IMR-90 (cell line): ENCODE measurements at places on chromosomes 2 and 18. TPM values are rescaled to one million over a fixed set of nuclear protein-coding genes. Genes with fewer than 3 reads are reported as not detected.

DNA sequence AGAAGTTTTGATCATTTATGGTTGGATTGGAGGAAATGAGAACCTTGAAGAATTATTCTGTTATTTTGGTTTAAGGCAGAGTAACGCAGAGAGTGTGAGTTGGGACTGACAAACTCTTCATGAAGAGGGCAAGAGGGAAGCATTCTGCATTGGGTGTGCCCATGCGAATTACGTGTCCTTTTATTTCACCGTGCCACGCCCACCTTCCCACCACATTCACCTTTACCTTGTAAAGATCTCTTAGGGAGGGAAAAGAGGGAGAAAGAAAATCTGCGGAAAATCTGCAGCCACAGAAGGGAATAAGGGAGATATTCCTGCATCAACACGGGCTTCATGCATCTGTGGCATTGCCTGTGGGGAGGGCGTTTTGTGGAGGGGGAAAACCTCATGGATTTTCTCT, 31.8 kb downstream of the SLC9A4 start:
- no peaks in the 10 kb centered on the region for H3K4me1 ChIP-seq
- H3K36me3 ChIP-seq = no peaks in the 10 kb centered on the region
- no peak for DNase-seq
- H3K4me3 ChIP-seq = no peak overlapping the region

DNA sequence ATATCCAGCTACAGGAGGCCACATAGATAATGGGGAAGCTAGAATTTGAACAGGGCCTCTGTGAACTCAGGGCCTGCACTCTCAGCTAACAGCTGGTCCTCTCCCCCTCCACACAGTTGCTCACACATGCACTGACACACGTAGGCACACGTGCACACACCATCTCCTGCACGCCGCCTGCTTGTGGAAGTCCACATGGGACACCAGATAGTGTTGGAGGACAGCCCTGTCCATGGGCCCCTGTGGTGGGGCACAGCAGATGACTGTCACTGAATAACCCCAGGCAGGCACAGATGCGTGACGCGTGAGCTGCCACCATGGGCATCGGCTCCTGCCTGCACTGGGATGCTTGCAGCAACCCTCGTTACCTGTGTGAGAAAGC, 52.9 kb downstream of the ADI1 start:
- H3K4me3 ChIP-seq = no peak overlapping the region
- peaks cover 28% of the 10 kb centered on the region for H3K4me1 ChIP-seq
- DNase-seq = no peak
- peak overlapping the region; percentile 92 for H3K27ac ChIP-seq

DNA sequence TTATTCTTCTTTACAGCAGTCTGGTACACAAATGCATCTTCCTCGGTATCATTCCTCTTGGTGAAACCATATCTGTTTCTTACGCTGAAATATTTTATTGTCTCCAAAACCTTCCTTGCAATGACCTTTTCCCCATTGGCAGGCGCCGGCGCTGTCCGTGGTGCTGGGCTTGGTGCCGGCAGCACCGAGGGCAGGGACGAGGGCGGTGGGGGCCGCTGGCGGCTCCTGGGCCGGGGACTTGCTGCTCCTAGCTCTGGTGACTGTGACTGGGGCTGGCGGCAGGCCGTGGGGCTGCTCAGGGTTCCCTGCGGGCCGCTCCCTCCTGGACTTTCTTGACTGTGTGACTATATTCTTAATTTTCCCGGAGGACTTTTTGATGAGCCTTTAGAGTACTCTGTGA, 72.5 kb downstream of the GPR39 start:
- DNase-seq = peak; percentile 5
- H3K4me1 ChIP-seq = no peaks in the 10 kb centered on the region
- no peak overlapping the region for H3K4me3 ChIP-seq
- no peaks in the 10 kb centered on the region for H3K27me3 ChIP-seq
- no peaks in the 10 kb centered on the region for H3K36me3 ChIP-seq

DNA sequence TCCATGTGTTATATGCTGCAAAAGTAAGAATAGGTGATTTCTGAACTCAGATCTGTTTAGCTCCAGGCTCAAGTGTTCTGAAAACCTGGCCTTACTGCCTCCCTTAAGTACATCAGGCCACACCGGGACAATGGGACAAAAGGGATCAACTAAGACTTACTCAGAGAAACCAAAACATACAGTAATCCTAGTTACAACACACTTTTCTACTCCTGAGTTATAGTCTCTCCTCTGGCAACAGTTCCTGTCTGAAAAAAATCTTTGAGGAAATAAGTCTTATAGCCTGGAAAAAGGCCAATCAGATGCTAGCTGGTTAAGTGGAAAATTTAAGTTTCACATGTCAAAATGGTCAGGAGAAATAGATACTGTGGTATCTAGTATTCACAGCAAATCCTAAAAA, 5.6 kb downstream of the METTL5 start:
- no peaks in the 10 kb centered on the region for H3K27me3 ChIP-seq
- DNase-seq = peak; percentile 55
- H3K36me3 ChIP-seq = peaks cover 10% of the 10 kb centered on the region; the same call in 1 of the 2 replicates
- no peak overlapping the region for H3K4me3 ChIP-seq
- peaks cover 4% of the 10 kb centered on the region for H3K4me1 ChIP-seq

GRCh38 chr2:230218421-230218820, 1.4 kb downstream of the SP110 start:
- no peak overlapping the region for H3K27ac ChIP-seq
- peaks cover 4% of the 10 kb centered on the region for H3K36me3 ChIP-seq
- H3K4me1 ChIP-seq = no peaks in the 10 kb centered on the region
- no peaks in the 10 kb centered on the region for H3K27me3 ChIP-seq
- DNase-seq = no peak
- H3K4me3 ChIP-seq = no peak overlapping the region

- H3K36me3 ChIP-seq = no peaks in the 10 kb centered on the region
- DNase-seq = peak; percentile 13
- H3K27me3 ChIP-seq = no peaks in the 10 kb centered on the region
- no peaks in the 10 kb centered on the region for H3K4me1 ChIP-seq
Observed at GRCh38 chr2:164826293-164827243, 15.1 kb downstream of the COBLL1 start.

DNA sequence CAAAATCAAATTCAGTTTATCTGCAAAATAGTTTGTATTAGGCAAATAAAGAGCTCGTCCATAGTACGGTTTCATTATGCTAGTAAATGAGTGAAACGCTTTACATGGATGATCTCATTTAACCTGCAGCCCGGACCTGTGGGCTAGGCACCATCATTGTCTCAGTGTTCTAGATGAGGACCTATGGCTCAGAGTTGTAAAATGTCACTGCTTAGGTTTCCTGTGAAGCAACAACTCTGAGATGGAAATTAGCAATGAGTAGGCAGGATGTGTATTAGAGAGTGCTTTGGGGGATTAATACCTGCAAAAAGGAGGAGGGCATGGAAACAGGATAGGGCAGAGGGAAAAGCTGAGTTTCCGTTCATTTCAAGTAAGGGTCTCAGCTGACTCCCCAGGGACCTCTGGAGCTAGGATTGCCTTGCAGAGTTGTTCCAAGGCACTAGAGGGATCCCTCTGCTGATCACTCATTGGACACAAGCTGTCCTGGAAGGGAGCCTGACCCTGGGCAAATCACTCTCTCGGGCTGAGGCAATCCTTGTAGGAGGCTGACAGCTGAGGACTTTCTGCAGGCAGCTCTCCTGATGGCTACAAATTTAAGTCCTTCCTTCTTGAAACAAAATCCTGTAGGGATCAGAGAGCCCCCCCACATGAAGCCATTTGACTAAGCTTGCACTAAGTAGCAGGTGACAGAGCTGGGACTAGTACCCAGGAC, 58.8 kb upstream of the SIX2 start:
- DNase-seq = no peak
- no peaks in the 10 kb centered on the region for H3K36me3 ChIP-seq
- no peaks in the 10 kb centered on the region for H3K4me1 ChIP-seq
- H3K27ac ChIP-seq = no peak overlapping the region

DNA sequence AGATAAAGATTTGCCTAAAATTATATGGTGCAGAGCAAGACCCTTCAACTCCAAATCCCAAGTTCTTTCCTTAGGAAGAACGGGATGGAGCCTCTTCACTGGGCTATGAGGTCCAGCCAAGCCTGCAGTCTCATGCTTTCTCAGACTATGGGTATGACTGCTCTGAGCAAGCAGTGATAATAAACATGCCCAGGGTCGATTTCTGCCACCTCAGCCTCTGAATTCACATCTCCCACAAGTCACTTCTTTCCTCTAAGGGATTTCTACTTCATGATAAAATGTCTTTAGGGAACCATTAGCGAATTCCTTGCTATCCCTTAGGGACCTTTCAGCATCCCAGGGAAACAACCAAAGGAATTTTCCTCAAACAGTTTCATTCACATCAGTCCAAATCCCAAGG, 94.8 kb downstream of the GFPT1 start:
- H3K4me3 ChIP-seq = no peak overlapping the region
- H3K36me3 ChIP-seq = no peaks in the 10 kb centered on the region
- H3K27me3 ChIP-seq = no peaks in the 10 kb centered on the region
- peak; percentile 46 for DNase-seq

DNA sequence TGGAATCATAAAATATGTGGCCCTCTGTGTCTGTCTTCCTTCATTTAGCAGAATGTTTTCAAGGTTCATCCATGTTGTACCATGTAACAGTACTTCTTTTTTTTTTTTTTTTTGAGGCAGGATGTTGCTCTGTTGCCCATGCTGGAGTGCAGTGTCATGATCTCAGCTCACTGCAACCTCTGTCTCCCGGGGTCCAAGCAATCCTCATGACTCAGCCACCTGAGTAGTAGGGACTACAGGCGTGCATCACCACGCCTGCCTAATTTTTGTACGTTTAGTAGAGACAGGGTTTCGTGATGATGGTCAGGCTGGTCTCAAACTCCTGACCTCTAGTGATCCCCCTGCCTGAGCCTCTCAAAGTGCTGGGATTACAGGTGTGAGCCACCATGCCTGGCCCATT, 31.2 kb downstream of the RAB1A start:
- no peaks in the 10 kb centered on the region; the same call in 1 of the 2 replicates for H3K4me1 ChIP-seq
- peaks cover 39% of the 10 kb centered on the region for H3K36me3 ChIP-seq
- H3K27ac ChIP-seq = no peak overlapping the region
- no peaks in the 10 kb centered on the region for H3K27me3 ChIP-seq
- no peak for DNase-seq

- peaks cover 16% of the 10 kb centered on the region for H3K4me1 ChIP-seq
- no peaks in the 10 kb centered on the region for H3K36me3 ChIP-seq
- no peak overlapping the region for H3K4me3 ChIP-seq
- H3K27me3 ChIP-seq = no peaks in the 10 kb centered on the region
- H3K27ac ChIP-seq = peak overlapping the region; percentile 86
Observed at GRCh38 chr18:54776282-54776977, 51.8 kb upstream of the RAB27B start.

GRCh38 chr2:100745604-100746003, 74.3 kb upstream of the NPAS2 start:
- no peaks in the 10 kb centered on the region for H3K27me3 ChIP-seq
- no peak overlapping the region for H3K4me3 ChIP-seq
- no peak for DNase-seq
- no peaks in the 10 kb centered on the region for H3K36me3 ChIP-seq
- peaks cover 24% of the 10 kb centered on the region for H3K4me1 ChIP-seq
- H3K27ac ChIP-seq = no peak overlapping the region

- H3K36me3 ChIP-seq = no peaks in the 10 kb centered on the region
- H3K4me3 ChIP-seq = no peak overlapping the region
- peaks cover 5% of the 10 kb centered on the region for H3K4me1 ChIP-seq
- no peak overlapping the region for H3K27ac ChIP-seq
Observed at GRCh38 chr2:54940723-54941122, 109.5 kb downstream of the RTN4 start.

DNA sequence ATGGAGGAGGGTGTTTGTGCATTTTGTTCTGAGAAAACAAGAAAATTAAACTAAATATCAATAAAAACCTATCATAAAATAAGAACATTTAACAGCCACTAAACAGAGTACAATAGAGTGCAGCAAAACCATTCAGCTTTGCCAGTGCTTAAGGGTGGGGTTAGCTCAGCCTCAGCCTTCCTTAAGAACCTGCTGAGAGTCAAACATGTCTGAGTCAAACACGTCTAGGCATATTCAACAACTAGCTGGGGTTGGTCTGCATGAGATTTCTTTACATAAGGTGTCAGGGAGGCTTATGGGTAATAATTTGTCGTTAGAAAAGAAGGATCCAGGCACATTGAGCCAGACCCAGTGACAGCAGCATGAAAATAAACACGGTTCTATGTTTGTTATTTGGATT, 298.2 kb downstream of the SP3 start:
- H3K4me3 ChIP-seq = no peak overlapping the region
- DNase-seq = no peak
- peaks cover 6% of the 10 kb centered on the region for H3K27me3 ChIP-seq
- H3K4me1 ChIP-seq = peaks cover 1% of the 10 kb centered on the region; the same call in 1 of the 2 replicates
- no peak overlapping the region for H3K27ac ChIP-seq

- H3K27ac ChIP-seq = peak overlapping the region; percentile 69
- peak; percentile 96 for DNase-seq
- no peaks in the 10 kb centered on the region for H3K36me3 ChIP-seq
- no peaks in the 10 kb centered on the region for H3K27me3 ChIP-seq
- H3K4me1 ChIP-seq = peaks cover 18% of the 10 kb centered on the region
Observed at GRCh38 chr2:112811841-112812306, 24.7 kb downstream of the IL1B start.

GRCh38 chr2:60095202-60095815, 458.1 kb downstream of the BCL11A start:
- H3K4me3 ChIP-seq = no peak overlapping the region
- no peak for DNase-seq
- no peaks in the 10 kb centered on the region for H3K27me3 ChIP-seq
- no peaks in the 10 kb centered on the region for H3K36me3 ChIP-seq
- no peak overlapping the region for H3K27ac ChIP-seq

DNA sequence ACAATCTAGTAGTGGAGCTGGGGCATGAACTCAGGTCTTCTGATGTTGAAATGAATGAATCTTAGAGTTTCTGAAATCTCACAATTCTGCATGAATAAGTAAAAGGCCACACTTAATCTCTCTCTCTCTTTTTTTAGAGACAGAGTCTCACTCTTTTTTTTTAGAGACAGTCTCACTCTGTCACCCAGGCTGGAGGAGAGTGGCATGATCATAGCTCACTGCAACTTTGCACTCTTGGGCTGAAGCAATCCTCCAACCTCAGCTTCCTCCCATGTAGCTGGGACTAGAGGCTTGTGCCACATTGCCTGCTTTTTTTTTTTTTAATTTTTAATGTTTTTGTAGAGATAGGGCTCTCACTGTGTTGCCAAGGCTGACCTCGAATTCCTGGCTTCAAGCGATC, 68.9 kb upstream of the THOC1 start:
- peaks cover 7% of the 10 kb centered on the region; the same call in 1 of the 2 replicates for H3K4me1 ChIP-seq
- no peak for DNase-seq
- H3K27me3 ChIP-seq = peaks cover 45% of the 10 kb centered on the region
- no peak overlapping the region for H3K4me3 ChIP-seq
- H3K36me3 ChIP-seq = no peaks in the 10 kb centered on the region

Gene DLX1
- 0.36 and 1.1 TPM in 2 replicates for total RNA-seq

Gene FAM237A
- not detected in 2 replicates for total RNA-seq

Gene CXCR4
- total RNA-seq = not detected in 2 replicates

Gene STARD6
- 0.28 TPM in 1 of 2 replicates, not detected in the other for total RNA-seq

Gene ALPP
- not detected in 2 replicates for total RNA-seq

Gene FAM110C
- total RNA-seq = not detected in 2 replicates

Gene DSG1
- total RNA-seq = not detected in 2 replicates

Gene HOXD4
- total RNA-seq = not detected in 2 replicates
